ENCODE measurements at places on chromosomes 1 and 21.
A peak's percentile ranks its signal among the peaks of the same experiment; 100 is the strongest.

- no peak for DNase-seq
Observed at GRCh38 chr1:187236676-187237075, 407.9 kb downstream of the PLA2G4A start.

GRCh38 chr1:116242741-116243140, 130.3 kb upstream of the ATP1A1 start:
- DNase-seq = no peak

DNA sequence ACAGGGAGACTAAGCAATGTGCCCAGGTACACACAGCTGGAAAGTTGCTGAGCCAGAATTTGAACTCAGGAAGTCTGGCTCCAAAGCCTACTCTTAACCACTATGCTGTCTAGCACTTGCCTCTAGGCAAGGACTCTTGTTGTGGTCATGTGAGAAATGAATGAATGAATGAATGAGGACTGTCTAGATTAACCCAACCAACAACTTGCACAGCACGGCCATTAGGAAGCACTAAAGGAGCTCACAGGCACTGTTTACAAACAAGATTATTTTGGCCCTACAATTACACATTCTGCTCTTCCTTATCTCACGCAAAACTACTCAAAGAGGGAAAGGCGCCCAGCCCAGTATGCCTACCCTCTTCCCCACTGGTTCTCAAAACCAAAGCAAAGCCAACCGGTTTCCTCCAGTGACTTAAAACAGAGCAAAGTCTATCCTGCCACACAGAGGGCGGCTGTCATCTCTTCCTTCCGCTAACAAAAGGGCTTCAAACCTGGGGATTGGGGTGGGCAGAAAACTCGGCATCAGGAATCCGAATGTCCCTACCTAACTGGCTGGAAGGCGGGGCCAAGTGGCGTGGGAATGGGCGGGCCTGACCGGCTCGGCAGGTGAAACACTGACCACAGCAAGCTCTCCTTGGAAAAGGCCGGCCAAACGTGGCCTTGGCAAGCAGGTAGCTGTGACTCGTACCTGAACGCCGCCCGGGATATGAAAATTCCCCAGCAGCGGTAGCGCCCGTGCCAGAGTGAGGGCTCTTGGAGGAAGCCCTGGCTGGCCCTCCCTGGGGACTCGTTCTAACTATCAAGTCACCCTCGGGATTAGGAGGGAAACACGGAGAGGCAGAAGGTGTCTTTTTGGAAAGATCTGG, 948 bp downstream of the STK40 start:
- DNase-seq = peak; percentile 35

DNA sequence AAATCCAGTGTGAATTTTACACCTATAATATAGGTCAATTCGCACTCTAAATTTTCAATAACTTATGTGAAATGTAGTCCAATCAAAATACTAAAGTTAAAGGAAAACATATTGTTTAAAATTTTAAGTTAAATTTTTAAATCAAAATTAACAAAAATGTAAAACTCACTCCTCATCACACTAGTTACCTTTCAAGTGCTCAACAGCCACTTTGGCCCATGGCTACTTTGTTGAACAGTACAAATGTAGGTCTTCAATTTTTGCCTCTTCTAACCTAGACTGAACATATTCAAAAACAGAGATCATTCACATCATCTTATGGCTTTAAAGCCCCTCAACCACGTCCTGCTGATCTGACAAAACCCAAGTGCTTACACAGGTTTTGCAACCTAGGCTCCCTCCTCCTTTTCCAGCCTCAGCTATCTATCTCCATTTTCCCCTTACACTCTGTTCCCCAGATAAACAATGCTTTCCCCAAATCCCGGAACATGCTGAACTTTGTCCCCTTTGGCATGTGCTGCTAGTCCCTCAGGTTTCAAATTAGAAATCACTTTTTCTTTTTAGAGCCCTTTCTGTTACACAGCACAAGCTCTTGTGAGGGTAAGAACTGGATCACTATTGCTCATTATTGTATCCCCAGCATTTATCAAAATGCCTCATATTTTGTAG, 110.6 kb downstream of the AKT3 start:
- no peak for DNase-seq

- no peak for DNase-seq
Observed at GRCh38 chr1:161261261-161262235, 3.0 kb downstream of the PCP4L1 start.

DNA sequence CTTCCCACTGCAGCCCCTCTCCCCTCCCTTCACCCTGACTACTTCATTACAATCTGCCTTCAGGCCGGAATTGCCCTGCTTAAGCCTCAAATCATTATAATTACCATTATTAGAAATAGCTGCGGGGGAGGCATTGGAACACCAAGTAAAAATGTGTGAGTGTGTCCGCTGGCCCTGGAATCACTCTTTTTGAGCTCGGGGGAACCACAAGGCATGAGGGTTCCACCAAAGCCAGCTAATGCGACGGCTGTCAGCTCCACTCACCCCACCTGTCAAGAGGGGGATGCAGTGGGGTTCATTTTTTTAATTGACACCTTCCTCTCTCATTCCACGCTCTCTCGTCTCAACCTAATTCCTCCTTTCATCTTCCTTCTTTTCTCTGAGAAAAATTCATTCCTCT, 177.2 kb downstream of the PBX1 start:
- no peak for DNase-seq

DNA sequence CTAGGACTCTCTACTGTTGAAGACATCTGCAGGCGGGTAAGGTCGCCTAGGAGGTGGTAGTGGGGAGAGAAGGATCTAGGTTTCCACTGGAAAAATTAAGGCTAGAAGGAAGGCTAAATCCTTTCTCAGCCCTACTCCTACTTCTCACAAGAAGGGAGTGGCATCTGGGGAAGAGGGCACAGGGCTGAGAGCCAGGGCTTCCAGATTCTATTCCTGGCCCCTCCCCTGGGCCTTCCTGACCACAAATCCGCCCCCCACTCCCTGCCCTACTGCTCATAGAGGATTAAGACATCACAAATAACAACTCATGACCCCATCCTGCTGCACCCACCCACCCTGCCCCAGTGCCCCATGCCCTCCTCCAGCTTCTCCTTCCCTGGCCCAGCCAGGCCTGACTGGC, 2.5 kb downstream of the PHLDA3 start:
- DNase-seq = peak; percentile 57

GRCh38 chr1:40755067-40755466, 28.5 kb upstream of the KCNQ4 start:
- DNase-seq = no peak

DNA sequence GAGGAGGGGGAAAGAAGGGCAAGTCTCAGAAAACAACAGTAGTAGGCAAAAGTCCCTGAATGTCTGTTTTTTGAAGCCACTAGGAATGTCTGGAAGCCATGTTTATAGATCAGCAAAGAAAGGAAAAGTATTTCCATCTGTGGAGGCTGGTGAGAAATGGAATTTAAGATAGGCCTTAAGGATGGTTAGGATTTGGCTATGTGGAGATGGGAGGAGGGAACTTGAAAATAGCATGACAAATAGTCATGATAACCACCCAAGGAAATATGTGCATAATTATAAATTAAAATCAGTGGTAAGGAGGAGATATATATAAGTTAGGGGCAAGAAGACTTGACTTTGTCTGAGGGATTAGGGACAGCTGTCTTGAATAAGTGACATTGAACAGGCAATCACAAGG, 33.8 kb upstream of the FGGY start:
- DNase-seq = no peak

DNA sequence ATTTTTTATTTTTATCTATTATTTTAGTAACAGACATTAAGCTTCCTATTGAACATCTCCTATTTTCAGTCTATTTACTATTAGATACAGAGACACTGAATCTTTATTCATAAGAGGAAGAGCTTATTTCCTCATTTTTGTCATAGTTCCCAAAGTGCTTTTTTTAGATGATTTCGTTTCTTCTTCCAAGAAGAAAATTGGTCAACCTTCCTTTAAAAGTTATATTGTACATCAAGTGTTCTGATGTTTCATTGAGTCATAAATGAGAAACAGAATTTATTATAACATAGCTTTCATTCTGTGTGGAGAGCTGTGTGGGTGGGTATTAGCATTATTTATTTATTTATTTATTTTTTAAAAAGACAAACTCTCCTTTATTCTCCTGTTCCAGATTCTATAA, 50.6 kb upstream of the BACH1 start:
- no peak for DNase-seq

GRCh38 chr21:32611471-32611997, 643 bp downstream of the CFAP298 start:
- DNase-seq = peak; percentile 47

GRCh38 chr1:197862671-197863070, 39.8 kb upstream of the C1orf53 start:
- DNase-seq = peak; percentile 16

Measured in EL (cell line).